Activated effector memory CD4-positive, alpha-beta T cell treated with anti-CD3 and anti-CD28 coated beads, Interleukin-2, amount 50 U/mL, for 16 hours (primary cell): ENCODE measurements at places on chromosomes 12 and 14.

GRCh38 chr12:47753021-47754001 lies 5.4 kb downstream of the RAPGEF3 start:
- no peak for DNase-seq

- no peak for DNase-seq
These were observed 12.7 kb downstream of the SLC11A2 start for GRCh38 chr12:51013441-51013840.

DNA sequence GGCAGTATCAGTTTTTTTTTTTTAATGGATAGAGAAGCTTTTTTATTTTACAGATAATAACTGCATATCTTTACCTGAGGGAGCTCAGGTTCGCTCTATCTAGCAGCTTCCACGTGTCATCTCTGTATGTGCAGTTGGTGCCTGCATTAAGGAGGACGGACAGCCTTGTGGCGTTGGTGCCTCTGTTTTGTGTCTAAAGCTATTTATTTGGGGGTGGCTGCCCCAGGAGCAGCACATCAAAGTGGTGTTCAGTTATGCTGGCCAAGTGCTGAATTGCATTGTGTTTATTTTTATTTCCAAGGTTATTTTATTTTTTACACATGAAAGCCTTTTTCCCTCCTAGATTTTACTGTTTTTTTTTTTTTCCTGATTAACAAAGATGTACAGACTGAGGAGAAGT lies 59.7 kb downstream of the RASSF3 start:
- DNase-seq, result peak; percentile 70

DNA sequence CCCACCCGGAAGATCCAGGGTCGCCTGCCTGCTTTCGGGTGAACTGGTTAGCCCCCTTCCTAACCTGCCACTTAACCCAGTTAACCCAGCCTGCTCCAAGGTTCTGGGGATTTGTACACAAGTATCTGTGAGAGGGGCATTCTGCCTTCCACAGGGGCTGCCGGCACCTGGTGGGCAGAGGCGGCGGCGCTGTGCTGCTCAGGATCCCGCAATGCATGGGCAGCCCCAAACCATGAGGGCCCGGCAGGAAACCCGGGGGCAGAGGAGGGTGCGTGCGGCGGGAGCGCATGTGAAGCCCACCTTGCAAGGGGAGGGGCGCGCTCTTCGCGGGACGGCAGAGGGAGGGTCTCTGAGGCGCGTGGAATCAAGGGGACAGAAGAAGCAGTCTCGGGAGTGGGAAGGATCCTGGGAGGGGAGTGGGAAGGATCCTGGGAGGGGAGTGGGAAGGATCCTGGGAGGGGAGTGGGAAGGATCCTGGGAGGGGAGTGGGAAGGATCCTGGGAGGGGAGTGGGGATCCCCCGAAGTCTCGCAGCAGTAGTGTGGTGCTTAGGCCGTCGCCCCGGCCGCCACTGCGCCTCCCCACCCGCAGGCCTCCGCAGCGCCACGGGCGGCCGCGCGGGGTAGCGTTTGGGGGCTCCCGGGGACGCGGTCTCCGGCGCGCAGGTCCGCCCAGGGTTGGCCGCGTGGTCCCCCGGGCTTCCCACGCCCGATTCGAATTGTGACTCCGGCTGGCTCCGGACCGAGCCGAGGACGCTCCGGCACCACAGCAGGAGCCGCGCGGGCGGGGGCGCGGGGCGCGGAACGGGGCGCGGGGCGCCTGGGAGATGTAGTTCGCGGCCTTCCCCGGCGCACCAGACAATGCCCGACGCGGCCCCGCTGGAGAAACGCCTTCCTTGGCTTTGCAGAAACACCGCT lies 4.9 kb upstream of the MTA1 start:
- DNase-seq, result peak; percentile 87

DNA sequence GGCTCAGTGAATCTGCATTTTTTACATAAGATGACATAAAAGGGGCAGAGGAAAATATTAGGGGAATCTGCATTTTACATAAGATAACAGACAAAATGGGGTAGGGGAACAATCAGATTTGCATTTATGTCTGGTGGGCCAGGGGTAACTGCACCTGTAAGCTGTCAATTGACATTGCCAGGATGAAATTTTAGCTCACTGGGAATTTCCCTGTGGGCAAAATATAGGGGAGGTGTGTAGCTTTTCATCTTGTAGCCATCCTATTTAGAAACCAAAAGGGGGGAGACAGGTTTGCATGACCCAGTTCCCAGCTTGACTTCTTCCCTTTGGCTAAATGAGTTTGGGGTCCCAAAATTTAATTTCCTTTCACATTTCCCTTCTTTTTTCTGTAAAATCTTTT lies 3.5 kb downstream of the PCNX4 start:
- no peak for DNase-seq

- no peak for DNase-seq
These were observed 24.7 kb downstream of the NGDN start for GRCh38 chr14:23494223-23494622.

DNA sequence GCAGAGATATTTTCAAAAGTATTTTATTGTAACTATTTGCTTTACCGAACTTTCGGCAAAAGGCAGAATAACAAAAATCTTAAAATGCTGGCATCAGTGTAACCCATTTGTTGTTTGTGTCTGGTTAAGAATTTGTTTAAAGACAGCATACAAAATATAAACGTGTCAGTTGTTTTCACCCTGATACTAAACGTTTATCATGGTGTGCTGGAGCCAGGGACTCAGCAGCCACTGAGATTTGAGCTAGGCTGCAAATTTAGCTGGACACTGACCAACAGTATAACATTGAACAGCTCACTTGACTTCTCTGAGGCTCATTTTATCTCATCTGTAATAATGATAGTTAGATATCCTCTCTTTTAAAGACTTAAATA lies 183.7 kb downstream of the TMTC3 start:
- DNase-seq, result no peak

DNA sequence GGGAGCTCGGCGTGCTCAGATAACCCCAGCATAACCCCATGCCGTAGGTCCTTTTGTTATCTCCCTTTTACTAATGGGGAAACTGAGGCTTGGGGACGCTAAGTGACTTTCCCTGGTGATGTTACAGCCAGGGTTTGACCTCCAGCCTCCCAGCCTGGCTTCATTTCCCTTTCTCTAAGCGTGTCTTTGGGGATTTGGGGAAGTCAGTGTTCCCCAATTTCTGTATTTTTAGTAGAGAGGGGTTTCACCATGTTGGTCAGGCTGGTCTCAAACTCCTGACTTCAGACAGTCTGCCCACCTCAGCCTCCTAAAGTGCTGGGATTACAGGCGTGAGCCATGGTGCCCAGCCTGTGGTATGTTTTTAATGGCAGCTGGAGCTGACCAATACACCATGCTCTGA lies 85.4 kb downstream of the PHETA1 start:
- no peak for DNase-seq

DNA sequence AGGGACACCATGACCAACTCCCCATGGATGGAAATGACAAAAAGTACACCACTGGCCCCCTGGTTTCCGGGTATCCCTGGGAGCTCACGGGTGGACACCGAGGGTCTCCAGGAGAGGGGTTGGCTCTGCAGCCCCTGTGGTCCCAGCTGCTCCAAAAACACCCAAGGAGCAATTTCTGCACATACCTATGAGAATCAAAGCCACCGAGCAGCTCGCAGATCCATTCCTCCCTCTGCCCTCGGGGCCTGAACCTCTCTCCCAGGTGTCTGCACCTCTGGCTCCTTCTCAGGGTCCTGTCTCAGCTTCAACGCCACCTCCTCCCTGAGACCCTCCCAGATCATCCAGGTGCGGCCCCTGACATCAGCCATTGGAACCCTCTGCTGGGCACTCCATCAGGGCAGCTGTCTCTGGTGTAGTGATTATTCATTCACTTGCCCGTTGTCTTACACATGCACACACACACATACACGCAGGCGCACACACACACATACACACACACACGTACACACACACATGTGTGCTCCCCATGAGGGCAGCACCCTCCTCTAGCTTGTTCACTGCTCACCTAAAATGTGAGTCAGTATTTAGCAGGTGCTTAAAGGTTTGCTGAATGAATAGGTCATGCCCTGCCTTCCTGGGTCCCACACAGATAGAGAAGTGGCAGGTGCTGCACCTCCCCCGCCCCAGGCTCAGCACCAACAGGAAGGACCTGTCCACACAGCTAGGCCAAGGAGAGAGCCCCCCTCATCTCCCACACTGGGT lies 5.9 kb downstream of the RIMBP2 start:
- peak; percentile 50 for DNase-seq

DNA sequence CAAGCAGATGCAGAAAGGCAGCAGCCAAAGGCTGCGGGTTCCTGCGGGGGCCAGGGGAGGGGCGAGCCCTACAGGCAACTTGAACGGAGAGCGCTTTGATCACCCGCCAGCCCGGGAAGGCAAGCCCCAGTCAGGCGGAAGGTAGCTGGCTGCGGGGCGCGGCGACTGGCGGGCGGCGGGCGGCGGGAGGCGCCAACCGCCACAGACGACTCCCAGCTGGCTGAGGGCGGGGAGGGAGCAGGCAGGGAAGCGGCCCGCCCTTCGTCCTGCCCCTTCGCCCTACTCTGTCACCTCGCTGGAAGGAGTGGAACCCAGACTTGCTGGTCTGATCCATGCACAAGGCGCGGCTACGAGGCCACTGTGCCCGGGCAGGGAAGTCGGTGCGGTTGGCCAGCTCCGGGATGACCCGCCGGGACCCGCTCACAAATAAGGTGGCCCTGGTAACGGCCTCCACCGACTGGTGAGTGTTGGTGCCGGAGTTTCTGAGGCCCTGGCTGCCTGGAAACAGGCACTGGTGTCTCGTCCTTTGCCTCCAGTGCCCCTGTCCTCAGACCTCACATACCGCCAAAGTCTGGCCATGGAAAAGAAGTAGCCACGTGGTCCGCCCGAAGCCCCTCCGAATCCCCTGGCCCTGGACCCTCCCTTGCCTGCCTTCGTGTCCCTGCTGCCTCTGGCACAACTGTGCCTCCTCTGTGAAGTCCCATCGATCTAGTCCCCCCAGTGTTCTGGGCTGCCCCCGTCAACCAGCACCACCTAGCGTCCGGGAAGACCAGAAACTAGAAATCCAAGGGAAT lies 15.4 kb upstream of the CARMIL3 start:
- peak; percentile 86 for DNase-seq

GRCh38 chr14:62599616-62600385 lies 445.5 kb downstream of the KCNH5 start:
- DNase-seq, result no peak

DNA sequence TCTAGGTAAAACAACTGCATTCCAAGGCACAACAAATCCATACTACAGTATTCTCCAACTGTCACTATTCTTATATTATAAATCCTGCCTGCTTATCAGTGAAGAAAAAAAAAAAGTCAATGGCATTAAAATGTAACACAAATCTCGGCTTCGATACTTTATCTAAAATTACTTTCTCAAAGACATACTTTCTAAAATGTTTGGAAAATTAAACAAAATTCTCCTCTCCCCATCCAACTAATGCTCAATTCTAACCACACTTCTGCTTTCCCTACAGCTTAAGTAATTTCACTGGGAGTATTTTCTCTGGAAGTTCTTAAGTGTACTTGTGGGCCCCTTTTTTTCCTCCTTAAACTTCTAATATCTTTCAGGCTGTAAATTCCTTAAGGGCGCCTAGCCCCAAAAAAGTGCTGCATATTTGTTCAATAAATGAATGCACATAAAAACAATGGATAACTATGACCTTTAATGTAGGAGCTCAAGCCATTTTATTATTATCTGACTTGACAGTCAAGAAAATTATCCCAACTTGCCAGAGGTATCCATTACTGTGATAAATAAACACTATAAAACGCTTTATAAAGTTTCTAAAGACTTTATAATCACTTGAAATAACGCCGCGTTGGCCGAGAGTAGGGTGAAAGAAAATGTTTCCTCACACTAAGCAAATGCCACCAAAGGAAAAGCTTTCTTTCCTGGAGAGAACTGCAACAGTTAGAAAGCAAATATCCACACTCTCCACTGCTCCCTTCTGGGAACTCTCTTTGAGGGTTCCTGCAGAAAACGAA lies 977 bp downstream of the HEATR5A start:
- DNase-seq, result no peak

DNA sequence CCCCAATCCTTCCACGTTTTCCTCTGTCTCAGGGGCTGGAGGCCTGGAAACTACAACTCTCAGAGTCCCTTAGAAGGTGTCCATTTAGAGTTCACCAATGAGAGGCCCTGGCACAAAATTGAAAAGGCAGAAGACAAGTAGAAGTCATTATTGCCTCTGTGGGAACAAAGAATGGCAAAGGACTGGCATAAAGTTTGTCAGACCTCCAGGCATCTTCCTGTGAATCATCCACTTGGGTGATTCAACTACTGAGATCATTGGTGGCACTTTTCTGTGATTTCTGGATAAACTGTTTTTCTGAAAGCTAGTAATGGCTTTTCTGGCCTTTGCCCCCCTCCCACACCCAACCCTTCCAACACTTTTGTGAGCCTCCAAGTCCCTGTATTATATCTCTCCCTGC lies 42.6 kb upstream of the C12orf42 start:
- DNase-seq, result no peak

GRCh38 chr12:120126635-120127005 lies 10.1 kb upstream of the RAB35 start:
- no peak for DNase-seq

DNA sequence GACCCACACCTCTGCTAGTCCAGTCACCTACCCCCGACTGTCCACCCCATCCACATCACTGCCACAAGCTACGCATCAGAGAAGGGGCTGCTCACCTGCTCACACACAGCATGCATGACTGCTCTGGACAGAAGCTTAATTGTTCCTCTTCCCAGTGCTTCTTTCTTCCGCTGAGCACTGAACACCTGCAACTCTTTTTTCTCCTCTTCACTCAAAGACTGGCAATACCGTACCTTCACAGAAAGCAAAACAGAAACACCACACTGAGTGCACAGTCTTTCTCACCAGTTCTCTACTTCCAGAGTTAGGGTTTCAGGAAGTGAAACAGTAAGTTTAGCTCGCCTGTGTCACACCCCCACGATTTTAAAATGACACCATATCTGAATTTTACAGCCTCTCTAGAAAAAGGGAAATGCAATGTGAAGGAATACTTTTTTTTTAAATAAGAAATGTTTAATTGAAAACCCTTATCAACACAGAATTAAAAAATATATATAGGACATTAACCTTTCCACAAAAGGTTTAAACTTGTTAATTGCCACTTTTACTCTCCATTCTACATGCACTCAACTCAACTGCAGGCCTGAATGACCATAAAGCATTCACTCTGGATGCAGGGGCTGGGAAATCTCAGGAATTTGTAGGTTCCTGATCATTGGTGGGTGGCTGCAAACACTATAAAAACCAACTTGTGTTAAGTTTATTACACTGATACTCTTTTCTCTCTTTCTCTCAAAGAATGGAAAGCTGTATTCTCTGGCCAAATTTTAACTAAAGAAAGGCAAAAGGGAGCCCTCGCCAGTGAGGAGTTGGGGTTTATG lies 120.0 kb downstream of the PRICKLE1 start:
- no peak for DNase-seq

GRCh38 chr12:20370014-20370386 lies 1.7 kb downstream of the PDE3A start:
- no peak for DNase-seq

DNA sequence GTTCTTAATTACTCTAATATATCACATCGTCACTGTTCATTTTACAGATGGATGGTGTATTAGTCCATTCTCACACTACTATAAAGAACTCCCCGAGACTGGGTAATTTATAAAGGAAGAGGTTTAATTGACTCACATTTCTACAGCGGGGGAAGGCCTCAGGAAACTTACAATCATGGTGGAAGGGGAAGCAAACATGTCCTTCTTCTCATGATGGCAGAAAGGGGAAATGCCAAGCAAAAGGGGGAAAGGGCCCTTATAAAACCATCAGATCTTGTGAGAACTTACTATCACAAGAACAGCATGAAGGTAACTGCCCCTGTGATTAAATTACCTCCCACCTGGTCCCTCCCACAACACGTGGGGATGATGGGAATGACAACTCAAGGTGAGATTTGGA lies 6.5 kb downstream of the TMBIM4 start:
- DNase-seq, result no peak

- no peak for DNase-seq
These were observed 41.2 kb upstream of the PTCSC3 start for GRCh38 chr14:36217732-36218131.
